Activated naive CD8-positive, alpha-beta T cell treated with anti-CD3 and anti-CD28 coated beads, Interleukin-2, amount 10 ng/mL, durations not matched to agents 7 days and 5 days (primary cell): ENCODE measurements at places on chromosomes 13 and 19. TPM values are rescaled to one million over a fixed set of nuclear protein-coding genes. Genes with fewer than 3 reads are reported as not detected.

GRCh38 chr13:113656831-113657671 lies 947 bp downstream of the ATP4B start:
- H3K4me1 ChIP-seq, result no peaks in the 10 kb centered on the region
- no peak overlapping the region for H3K27ac ChIP-seq
- peak; percentile 24 for DNase-seq
- peaks cover 6% of the 10 kb centered on the region for H3K27me3 ChIP-seq
- no peak overlapping the region for H3K4me3 ChIP-seq

DNA sequence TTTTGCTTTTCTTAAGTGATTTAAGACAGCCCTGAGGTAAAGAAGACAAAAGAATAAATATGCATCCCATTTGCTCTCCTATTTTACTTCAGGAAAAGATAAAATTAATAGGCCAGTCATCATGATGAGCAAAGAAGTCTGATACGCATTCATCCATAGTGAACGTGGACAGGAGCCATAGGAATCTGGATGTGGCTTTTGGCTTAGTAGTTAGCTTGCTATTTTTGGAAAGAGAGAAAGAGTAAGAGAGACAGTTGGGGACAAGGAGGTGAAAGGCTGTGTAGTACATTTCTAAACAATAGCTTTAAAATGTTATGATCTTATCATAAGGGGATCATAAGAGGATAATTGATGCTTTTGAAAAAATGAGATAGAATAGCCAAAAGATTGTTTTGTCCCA lies 545.2 kb downstream of the IRS2 start:
- H3K27me3 ChIP-seq, result no peaks in the 10 kb centered on the region
- no peak for DNase-seq
- H3K36me3 ChIP-seq, result no peaks in the 10 kb centered on the region
- no peak overlapping the region for H3K27ac ChIP-seq
- H3K4me3 ChIP-seq, result no peak overlapping the region
- no peaks in the 10 kb centered on the region for H3K4me1 ChIP-seq

GRCh38 chr19:19064811-19065745 lies 1.3 kb downstream of the SLC25A42 start:
- peak overlapping the region; percentile 89 for H3K4me3 ChIP-seq
- no peaks in the 10 kb centered on the region for H3K27me3 ChIP-seq
- peaks cover 23% of the 10 kb centered on the region for H3K4me1 ChIP-seq
- H3K27ac ChIP-seq, result peak overlapping the region; percentile 86

DNA sequence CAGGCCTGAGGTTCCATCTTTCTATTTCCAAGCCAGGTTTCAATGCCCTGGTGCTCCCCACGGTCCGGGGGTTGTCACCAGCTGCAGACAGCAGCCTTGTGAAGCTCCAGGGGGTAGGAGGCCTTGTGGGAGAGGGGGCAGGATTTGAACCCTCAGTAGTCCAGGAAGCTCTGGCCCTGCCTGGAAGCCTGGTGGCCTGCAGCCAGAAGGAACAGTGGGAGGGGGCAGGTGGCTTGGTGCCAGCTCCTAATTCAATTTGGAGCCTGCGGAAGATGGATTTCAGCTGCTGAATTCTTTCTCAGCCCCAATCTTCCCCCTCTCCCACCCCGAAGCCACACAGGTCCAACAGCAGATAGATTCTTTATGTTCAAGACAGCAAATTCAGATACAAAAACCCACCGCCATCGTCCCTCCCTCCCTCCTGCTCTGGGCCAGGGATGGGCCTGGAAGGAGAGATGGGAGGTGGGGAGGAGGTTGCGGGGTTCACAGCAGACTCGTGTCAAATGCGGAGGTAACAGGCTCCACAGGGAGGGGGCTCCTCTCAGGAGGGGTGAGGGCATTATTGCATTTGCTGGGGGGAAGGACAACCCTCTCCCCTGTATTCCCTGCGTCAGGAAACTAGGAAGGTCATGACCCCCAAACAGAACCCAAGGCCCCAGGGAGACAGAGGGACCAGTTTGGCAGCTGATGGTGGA lies 2.4 kb upstream of the PTGER1 start:
- no peak overlapping the region for H3K4me3 ChIP-seq
- H3K4me1 ChIP-seq, result peaks cover 23% of the 10 kb centered on the region
- H3K27ac ChIP-seq, result no peak overlapping the region

- DNase-seq, result no peak
- H3K27me3 ChIP-seq, result peaks cover 12% of the 10 kb centered on the region
- H3K4me1 ChIP-seq, result no peaks in the 10 kb centered on the region
- H3K4me3 ChIP-seq, result no peak overlapping the region
- H3K27ac ChIP-seq, result no peak overlapping the region
- H3K36me3 ChIP-seq, result no peaks in the 10 kb centered on the region
These were observed 36.2 kb upstream of the ENOX1 start for GRCh38 chr13:43822969-43823368.

DNA sequence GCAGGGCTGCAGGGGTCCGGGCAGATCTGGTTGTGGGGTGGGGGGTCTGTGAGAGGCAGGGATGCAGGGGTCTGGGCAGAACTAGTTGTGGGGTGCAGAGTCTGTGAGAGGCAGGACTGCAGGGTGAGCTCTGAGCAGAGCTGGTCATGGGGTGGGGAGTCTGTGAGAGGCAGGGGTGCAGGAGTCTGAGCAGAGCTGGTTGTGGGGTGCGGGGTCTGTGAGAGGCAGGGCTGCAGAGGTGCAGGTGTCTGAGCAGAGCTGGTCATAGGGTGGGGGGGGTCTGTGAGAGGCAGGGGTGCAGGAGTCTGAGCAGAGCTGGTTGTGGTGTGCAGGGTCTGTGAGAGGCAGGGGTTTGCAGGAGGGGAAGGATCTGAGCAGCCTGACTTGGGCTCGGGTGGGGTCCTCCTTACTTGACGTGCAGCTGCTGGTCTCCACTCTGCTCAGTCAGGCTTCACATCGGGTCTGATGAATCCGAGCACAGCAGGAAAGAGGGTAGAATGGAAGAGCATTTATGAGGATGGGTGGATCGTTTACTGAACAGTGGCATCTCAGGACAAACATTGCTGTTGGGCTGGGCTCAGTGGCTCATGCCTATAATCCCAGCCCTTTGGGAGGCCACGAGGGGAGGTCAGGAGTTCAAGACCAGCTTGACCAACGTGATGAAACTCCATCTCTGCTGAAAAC lies 31.2 kb downstream of the IGFL2 start:
- H3K27me3 ChIP-seq, result peaks cover 38% of the 10 kb centered on the region
- H3K27ac ChIP-seq, result no peak overlapping the region
- no peak overlapping the region for H3K4me3 ChIP-seq
- DNase-seq, result no peak
- no peaks in the 10 kb centered on the region for H3K36me3 ChIP-seq

- H3K4me1 ChIP-seq, result peaks cover 5% of the 10 kb centered on the region
- H3K27me3 ChIP-seq, result peaks cover 39% of the 10 kb centered on the region
- no peaks in the 10 kb centered on the region for H3K36me3 ChIP-seq
- H3K27ac ChIP-seq, result no peak overlapping the region
- DNase-seq, result no peak
These were observed 1.3 kb downstream of the ATP7B start for GRCh38 chr13:52009946-52010345.

- H3K27ac ChIP-seq, result no peak overlapping the region
- H3K4me3 ChIP-seq, result no peak overlapping the region
- DNase-seq, result no peak
- peaks cover 11% of the 10 kb centered on the region for H3K4me1 ChIP-seq
- peaks cover 42% of the 10 kb centered on the region for H3K36me3 ChIP-seq
These were observed 18.2 kb downstream of the ZNF507 start for GRCh38 chr19:32363632-32364031.

DNA sequence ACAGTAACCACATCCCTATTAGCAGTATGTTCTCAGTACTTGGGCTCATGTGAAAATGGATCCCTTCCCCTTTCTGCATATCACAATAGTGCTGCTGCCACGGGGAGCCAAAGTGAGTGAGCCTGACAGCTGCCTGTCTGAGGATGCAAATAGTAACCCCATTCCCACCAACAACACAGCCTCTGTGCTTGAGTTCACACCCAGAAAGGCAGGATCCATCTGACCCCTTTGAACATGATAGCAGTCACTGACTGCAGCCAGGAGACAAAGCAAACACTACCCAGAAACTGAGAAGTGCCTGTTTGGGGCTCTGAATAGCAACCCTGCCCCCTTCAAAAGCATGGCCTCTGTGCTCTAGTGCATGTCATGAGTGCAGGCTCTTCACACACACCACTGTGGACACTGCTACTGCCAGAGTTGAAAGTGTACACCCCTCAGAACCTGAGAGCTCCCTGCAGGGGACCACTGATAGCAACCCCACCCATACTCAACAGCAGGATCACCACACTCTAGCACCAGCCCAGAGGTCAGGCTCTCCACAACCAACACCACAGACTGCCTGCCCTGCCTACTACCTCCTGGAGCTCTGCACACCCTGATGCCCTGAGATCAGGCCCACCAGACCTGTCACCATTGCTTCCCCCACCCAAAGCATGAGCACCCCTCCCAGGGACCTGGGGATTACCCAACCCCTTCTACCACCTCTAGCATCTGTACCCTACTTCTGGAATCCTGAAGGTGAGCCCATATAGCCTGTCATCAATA lies 1563.5 kb upstream of the PRR20A start:
- H3K4me1 ChIP-seq, result no peaks in the 10 kb centered on the region
- no peaks in the 10 kb centered on the region for H3K27me3 ChIP-seq
- H3K36me3 ChIP-seq, result no peaks in the 10 kb centered on the region
- no peak overlapping the region for H3K27ac ChIP-seq
- H3K4me3 ChIP-seq, result no peak overlapping the region

DNA sequence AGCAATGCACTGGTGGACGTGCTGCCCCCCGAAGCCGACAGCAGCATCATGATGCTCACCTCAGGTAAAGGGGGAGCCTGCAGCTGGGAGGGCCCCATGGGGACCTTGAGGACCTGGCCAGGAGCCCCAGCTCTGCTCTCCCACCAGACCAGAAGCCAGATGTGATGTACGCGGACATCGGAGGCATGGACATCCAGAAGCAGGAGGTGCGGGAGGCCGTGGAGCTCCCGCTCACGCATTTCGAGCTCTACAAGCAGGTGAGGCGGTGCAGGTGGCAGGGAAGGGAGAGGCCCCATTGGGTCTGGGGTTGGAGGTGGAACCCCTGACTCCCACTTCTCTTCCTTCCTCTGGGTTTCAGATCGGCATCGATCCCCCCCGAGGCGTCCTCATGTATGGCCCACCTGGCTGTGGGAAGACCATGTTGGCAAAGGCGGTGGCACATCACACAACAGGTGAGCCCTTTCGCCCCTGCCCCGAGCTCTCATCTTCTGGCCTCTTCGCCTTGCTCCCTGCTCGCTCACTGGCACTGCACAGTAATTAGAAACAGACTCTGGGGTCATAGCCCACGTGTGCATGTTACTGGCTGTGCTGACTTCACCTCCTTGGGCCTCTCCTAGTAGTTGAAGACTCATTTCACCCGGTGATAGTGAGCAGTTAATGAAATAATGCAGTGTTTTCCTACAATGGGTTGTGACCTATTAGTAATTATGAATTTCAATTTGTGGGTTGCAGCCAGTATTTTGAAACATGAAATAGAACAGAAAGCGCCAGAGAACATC lies 3.6 kb downstream of the PSMC4 start:
- H3K4me3 ChIP-seq, result no peak overlapping the region
- no peak overlapping the region for H3K27ac ChIP-seq
- no peak for DNase-seq
- peaks cover 54% of the 10 kb centered on the region for H3K36me3 ChIP-seq
- no peaks in the 10 kb centered on the region for H3K27me3 ChIP-seq

DNA sequence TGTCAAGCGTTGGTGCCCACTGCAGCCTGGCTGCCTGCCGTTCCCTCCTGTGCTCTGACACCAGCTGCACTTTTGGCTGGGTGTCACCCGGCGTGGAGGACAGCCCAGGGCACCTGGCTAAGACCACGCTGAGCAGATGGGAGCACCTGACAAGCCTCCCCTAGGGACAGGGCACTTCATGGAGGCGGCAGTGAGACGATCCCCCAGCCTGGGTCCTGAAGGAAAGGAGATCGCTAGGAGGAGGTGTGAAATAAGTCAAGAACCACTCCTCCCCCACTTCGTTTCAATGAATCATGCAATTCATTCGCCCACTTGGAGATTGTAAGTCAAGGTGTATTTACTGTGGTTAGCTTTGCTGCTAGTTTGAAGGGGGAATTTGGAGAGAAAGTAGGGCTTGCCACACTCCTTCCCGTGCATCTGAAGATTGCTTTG lies 38.8 kb downstream of the VSTM2B start:
- DNase-seq, result no peak
- H3K4me1 ChIP-seq, result no peaks in the 10 kb centered on the region

GRCh38 chr13:45615501-45616101 lies at the start of gene ERICH6B:
TSS of gene ERICH6B (minus strand) at chr13:45615739. CDS start at chr13:45597005, 18,734 bp downstream.
- peaks cover 2% of the 10 kb centered on the region for H3K36me3 ChIP-seq
- H3K4me3 ChIP-seq, result no peak within 1 kb of the TSS
- no peaks in the 10 kb centered on the region for H3K4me1 ChIP-seq

DNA sequence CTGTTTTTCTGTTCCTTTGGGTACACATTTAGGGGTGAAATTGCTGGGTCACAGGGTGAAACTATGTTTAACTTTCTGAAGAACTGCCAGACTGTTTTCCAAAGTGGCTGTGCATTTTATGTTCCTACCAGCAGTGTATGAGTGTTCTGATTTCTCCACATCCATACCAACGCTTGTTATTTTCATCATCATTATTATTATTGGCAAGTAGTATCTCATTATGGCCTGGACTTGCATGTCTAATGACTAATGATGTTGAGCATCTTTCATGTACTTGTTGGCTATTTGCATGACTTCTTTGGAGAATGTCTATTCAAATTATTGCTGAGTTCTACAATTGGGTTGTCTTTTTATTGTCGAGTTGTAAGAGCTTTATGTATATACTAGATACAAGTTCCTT lies 321.8 kb upstream of the HTR2A start:
- no peaks in the 10 kb centered on the region for H3K36me3 ChIP-seq
- no peaks in the 10 kb centered on the region for H3K27me3 ChIP-seq
- H3K27ac ChIP-seq, result no peak overlapping the region
- DNase-seq, result no peak
- no peaks in the 10 kb centered on the region for H3K4me1 ChIP-seq

DNA sequence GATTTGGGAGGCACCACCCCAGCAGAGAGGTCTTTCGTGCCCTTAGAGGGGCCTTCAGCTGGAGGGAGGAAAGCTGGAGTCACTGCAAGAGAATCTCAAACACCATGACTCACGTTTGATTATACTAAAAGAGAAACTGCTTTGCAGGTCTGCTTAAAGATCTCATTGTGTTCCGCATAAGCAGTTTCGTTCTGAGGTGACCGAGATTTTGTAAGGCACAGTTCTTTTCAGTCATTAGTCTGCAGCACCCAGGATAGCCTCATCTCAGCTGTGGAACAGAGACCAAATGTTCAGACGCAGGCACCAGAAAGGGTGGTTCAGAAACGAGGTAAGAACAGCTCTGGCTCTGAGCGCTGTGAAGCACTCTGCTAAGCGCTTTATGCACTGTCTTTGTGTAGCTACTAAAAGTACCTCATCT lies 71.2 kb upstream of the GTF3A start:
- H3K4me3 ChIP-seq, result no peak overlapping the region
- no peak for DNase-seq
- H3K27me3 ChIP-seq, result no peaks in the 10 kb centered on the region
- no peaks in the 10 kb centered on the region for H3K4me1 ChIP-seq
- H3K36me3 ChIP-seq, result no peaks in the 10 kb centered on the region

ZNF790 gene
- total RNA-seq, result 16.2 TPM

CGB3 gene
- not detected for total RNA-seq

HIPK4 gene
- 0.11 TPM for total RNA-seq

KIR3DL1 gene
- total RNA-seq, result not detected

RSPH6A gene
- 0.30 TPM for total RNA-seq

NXNL1 gene
- total RNA-seq, result not detected

CCL25 gene
- 15.9 TPM for total RNA-seq
